ENCODE measurements at places on chromosomes 5 and 9.

GRCh38 chr5:134171972-134172371, 4.8 kb downstream of the SKP1 start:
- DNase-seq = no peak

- DNase-seq = no peak
Measured at GRCh38 chr5:96648023-96648422, 14.2 kb upstream of the CAST start.

DNA sequence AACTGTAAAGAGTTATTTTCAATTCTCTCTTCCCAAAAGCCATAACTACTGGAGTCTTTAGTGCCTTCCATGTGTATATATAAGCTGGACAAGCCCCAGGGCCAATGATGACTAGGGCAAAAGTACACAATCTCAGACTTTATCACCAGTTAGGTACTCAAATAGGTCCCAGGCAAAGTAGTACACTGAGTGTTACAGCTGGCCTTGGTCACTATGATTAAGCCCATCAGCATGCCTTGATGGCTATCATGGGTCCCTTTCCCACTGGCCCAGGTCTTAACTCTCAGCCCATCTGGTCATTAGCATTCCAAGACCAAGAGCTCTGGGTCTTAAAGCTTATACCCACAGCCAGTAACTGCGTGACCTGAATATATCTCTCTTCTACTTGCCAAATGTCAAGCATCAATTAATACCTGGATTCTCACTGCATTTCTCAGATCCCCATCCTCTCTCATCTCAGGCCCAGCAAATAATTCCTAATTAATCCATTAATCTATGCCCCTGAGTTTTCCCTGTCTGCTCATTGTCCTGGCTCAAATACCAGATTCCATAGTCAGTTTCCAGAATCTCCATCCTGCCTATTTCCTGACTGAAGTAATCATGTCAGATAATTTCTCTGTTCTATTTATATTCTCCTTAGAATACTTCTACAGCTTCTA, 62.3 kb downstream of the NR6A1 start:
- no peak for DNase-seq

GRCh38 chr9:132135456-132135855, 26.4 kb upstream of the NTNG2 start:
- no peak for DNase-seq

DNA sequence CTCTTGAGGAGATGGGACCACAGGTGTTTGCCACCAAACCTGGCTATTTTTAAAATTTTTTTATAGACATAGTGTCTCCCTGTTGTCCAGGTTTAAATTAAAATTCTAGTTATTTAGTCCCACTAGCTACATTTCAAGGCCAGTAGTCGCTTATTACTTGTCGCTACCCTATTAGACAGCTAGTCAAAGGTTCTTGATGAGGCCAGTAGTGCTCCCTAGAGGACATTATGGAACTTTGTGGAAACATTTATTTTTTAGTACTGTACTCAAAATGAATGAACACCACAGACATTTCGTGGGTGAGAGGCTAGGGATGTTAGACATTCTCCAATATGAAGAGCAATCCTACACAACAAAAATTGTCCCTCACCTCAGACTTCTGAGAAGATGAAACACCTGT, 14.4 kb upstream of the GRXCR2 start:
- DNase-seq = no peak

- no peak for DNase-seq
Measured at GRCh38 chr5:14959399-14960119, 88.0 kb upstream of the ANKH start.
